ENCODE measurements at places on chromosomes 3 and 15.

DNA sequence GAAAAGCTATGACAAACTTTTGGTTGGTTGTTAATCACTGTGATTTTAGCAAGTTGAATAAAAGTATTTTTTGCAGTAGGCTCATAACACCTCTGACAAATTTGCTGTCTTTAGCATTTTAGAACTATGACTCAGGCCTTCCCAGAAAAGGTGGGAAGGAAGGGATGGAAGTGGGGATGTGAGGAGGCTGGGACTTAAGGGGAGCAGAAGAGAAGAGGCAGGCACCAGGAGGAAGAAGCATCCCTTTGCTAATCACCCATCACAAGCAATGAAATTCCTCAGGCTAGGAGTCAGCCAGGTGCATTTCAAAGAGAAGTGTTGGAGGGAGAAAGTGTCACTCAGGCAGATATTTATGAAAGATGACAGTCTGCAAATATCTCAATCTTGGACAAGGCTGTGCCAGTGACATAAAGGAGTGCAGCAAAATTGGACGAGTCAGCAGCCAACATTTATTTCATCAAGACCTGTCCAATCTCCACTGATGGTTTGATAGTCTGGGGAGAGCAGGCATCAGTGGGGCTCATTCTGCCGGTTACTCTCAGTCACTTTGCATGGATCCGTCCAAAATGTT, 337.3 kb upstream of the ARRDC4 start:
- H3K27ac ChIP-seq: no peak overlapping the region
- H3K4me3 ChIP-seq: no peak overlapping the region
- H3K4me1 ChIP-seq: no peaks in the 10 kb centered on the region
- no peaks in the 10 kb centered on the region for H3K36me3 ChIP-seq
- H3K27me3 ChIP-seq: no peaks in the 10 kb centered on the region

DNA sequence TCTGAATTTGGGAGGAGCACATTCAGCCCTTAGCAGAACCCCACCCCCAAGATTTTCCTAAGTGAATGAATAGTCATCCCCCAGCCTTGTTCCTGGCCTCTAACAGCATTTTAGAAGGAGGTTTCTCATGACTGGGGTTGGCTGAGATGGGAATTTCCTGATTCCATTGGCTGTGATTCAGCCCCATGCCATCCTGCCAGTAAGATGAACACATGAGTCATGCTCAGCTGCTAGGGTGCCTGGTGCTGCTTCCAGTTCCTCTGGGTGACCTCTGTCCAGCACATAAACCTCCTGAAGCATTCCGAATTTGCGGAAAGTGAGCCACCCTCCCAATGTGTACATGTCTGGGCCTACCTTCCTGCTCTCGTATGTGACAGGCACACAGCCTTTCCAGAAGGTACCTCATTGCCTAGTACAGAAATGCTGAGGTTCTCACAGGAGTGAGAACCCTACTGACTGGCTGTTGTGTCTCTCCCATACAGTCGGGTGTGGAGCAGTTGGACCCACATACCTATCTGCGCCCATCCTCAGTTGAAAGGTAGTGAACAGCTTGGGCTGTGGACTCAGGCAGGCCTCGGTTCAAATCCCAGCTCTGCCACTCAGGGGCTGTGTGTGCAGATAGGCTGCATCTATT, 91.7 kb downstream of the APBA2 start:
- H3K36me3 ChIP-seq: no peaks in the 10 kb centered on the region
- DNase-seq: peak; percentile 98

DNA sequence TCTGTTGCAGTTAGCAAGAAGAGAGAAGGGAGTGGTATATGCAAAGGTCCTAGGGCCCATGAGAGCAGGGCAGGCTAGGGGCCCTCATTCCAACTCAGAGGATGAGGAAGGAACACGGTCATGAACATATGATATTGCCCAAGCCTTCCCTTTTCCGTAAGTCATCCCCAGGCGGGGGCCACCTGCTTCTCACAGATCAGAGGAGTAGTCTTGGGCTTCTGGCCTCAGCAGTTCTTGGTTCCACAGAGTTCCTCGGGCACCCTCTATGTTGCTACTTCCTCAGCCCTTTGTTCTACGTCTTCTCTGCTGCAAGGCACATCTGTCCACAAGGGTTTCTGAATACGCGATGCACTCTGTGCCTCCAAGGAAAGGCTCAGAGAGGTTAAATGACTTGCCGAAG, 25.3 kb downstream of the EPHB3 start:
- peaks cover 9% of the 10 kb centered on the region for H3K27me3 ChIP-seq
- DNase-seq: no peak
- no peak overlapping the region for H3K4me3 ChIP-seq
- no peak overlapping the region for H3K27ac ChIP-seq

GRCh38 chr3:17135696-17136095, 250.9 kb downstream of the PLCL2 start:
- no peaks in the 10 kb centered on the region for H3K36me3 ChIP-seq
- peaks cover 4% of the 10 kb centered on the region for H3K4me1 ChIP-seq
- H3K27me3 ChIP-seq: peaks cover 9% of the 10 kb centered on the region
- no peak overlapping the region for H3K4me3 ChIP-seq
- H3K27ac ChIP-seq: no peak overlapping the region

DNA sequence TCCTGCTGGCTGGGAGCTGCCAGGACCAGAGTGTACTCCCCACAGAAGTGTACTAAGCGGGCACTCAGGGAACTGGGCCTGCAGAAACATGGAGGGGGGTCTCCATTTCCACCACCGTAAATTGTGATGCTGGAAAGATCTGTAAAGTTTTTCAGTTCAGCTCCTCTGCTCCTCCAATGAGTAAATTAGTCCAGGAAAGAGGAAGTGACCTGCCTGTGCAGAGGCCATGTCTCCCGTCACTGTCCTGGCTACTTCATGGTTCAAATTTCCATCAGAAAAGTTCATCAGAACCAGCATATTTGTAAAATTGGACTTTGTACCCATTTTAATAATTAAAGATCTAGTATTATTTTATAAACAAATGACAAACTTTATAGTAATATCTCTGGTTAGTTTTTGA, 226.7 kb upstream of the THBS1 start:
- H3K27ac ChIP-seq: no peak overlapping the region
- peaks cover 3% of the 10 kb centered on the region for H3K4me1 ChIP-seq
- H3K4me3 ChIP-seq: no peak overlapping the region
- H3K27me3 ChIP-seq: no peaks in the 10 kb centered on the region

DNA sequence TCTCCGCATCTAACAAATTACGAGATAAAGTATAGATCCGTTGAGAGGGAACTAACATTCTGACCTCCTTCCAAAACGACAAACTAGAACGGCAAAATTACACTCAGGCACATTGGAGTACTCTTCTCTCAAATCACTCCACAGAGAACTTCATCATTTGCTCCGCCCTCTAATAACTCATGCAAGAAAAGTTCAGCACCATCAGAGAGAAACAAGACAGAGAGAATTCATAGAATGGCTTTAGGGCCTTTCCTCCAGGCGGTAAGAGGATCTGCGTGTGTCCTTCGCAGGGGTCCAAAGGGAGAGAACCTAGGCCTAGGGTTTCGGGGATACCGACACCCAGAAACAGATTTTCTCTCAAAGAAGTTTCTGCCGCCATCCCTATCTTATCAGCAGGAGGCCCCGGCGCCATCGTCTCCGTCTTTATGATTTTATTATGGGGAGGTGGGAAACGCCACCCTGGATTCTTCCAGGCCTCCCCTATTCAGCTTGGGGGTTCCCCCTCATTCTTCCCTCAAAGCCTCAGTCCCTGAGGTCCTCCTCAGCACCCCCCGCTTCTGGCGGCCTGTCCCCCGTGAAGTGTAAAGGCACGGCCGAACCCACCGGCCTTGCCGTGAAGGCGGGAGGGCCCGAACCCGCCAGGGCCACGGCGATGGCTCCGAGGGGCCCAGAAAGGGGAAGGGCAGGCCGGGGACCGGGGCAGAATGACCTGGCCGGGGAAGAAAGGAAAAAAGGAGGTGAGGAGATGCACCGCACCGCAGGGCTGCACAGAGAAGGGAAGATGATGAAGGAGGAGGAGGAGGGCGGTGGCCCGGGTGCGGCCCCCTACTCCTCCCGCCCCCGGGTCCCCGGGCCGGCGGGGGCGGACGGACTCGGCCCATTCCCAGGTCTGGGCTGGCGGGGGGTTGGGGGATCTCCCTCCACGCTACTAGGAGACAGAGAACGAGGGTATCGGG, 768 bp downstream of the UBXN7 start:
- peaks cover 3% of the 10 kb centered on the region for H3K4me1 ChIP-seq
- peaks cover 14% of the 10 kb centered on the region for H3K36me3 ChIP-seq
- peak overlapping the region; percentile 77 for H3K27ac ChIP-seq
- H3K4me3 ChIP-seq: peak overlapping the region; percentile 81
- DNase-seq: peak; percentile 77

GRCh38 chr3:171833789-171834460, 9.2 kb upstream of the TMEM212 start:
- H3K4me1 ChIP-seq: peaks cover 3% of the 10 kb centered on the region
- H3K4me3 ChIP-seq: no peak overlapping the region
- no peak overlapping the region for H3K27ac ChIP-seq
- H3K36me3 ChIP-seq: no peaks in the 10 kb centered on the region
- peak; percentile 72 for DNase-seq
- H3K27me3 ChIP-seq: no peaks in the 10 kb centered on the region
